ENCODE measurements at places on chromosomes 1 and 21.

GRCh38 chr1:248816042-248816851 lies 9.5 kb downstream of the SH3BP5L start:
- no peak for DNase-seq

- DNase-seq: no peak
Observed at GRCh38 chr21:39454949-39455668, 3.3 kb downstream of the SH3BGR start.

- no peak for DNase-seq
Observed at GRCh38 chr1:7524341-7525337, 246.5 kb upstream of the VAMP3 start.

DNA sequence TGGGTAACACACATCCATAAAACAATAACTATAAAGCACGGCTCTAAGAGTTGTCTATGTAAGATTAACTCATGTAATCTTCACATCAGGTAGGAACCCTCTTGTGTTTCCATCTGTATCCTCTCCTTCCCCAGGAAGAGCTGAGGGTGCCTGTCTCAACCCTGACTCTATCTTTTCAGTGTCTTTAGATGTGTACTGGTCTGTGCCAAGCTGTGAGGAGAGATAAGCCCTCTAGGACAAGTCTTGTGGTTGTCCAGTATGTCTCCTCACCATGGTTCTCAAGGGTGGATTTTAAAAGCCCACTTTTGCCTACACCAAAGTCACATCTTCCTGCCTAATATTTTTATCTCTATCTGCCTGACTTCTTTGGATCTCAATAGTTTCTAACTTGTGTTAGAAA lies 300.1 kb downstream of the KCNT2 start:
- no peak for DNase-seq

GRCh38 chr21:46150491-46151121 lies 4.8 kb downstream of the FTCD start:
- no peak for DNase-seq

DNA sequence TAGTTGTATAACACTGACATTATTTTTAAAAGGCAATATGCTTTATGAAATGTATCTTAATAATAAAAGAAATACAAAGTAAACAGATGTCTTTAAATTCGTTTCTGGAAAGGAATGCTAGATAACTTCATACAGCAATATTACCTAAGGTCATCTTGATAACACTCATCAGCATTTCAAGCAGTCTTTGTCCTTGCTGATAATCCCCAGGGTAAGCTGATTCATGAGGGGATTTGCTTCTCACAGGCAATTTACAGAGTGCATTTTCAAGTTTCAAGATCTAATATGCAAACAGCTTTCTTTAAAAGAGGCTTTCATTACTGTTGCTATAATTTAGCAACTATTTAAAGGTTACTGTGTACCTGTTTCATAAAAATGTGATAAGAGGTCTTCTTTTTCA lies 75.2 kb upstream of the NEK2 start:
- no peak for DNase-seq

- no peak for DNase-seq
Observed at GRCh38 chr1:23792151-23792945, 1.4 kb downstream of the LYPLA2 start.

DNA sequence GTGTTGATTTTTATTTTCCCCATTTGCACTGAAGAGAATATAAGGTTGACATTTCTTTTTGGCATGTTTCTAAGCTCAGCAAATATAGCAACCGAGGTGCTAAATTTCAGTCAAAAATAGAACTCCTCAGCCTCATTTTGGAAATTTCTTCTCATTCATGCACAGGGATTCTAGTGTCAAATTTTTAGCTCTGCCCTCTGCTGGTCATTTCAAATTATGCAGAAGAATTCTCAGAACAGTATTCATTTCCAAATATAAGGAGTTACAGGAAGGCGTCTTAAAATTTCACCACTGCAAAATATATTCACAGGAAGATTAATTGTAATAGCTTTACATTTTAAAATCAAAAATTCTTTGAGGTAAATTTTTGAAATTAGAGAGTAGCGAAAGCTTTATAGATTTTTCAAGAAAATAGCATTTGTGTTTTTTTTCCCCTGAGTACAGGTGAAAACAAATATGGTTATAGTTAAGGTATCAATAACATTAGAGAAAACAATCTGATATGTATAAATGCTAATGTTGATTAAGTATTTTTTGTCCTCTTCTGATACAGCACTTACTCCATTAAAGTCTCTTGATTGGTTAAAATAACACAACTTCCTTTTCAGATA lies 57.9 kb downstream of the FMN2 start:
- no peak for DNase-seq

DNA sequence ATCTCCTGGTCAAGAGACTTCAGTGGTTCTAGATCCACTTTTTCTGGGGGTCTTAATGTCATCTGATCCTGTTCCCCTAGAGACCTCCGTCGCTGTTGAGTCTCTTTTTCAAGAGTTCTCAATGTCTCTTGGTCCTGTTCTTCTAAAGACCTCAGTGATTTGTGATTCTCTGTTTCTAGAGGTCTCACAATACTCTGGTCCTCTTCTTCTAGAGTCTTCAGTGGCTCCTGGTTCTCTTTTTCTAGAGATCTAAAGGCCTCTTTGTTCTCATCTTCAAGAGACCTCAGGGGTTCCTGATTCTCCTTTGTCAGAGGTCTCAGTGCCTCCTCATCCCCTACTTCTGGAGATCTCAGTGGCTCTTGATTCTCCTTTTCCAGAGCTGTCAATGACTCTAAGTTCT lies 5.4 kb downstream of the NES start:
- DNase-seq: no peak

DNA sequence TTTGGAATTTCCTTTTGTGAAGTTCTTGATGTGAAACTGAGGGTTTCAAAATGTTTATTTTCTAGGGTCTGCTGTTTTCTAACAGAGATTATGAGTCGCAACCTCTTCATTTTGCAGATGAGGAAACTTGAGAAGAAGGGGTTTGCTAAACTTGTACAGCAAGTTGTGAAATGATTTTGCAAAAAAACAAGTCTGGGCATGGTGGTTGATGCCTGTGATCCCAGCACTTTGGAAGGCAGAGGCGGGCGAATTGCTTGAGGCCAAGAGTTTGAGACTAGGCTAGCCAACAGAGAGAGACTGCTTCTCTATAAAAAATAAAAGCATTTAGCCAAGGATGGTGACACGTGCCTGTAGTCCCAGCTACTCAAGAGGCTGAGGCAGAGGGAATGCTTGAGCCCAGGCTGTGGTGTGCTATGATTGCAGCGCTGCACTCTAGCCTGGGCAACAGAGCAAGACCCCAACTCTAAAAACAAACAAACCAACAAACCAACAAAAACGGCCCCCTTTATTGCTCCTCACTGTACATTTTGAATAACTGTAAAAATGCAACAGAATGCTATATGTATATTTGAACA lies 9.9 kb downstream of the TRIM67 start:
- no peak for DNase-seq

DNA sequence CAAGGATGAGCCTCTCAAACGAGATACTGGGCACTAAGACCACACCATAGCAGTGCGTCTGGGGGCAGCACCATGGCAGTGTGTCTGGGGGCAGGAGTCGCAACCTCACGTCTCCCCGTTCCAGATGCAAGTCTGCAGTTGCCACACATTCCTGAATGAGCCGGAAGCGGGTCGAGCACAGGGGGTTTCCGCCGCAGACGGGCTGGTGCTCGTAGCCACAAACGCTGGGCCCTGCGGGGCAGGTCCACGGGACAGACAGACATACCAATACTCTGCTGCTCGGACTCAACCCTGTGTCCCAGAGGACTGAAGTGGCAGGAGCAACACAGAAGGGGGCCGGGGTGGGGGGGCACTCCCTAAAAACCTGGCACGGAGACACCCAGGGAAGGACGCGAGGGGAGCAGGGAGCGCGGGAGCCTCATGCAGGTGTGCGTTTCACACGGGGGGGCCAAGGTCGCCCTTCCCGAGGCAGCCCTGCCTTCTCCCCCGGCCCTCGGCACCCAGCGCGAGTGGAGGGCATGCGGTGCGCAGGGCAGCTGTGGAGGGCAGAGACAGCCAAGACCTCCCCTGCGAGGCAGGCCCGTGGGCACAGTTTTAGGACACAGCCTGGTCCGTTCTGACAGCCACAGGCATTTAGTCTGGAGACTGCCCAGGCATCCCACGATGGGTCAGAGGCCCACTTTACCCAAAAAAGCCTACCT lies 24.5 kb downstream of the PTTG1IP start:
- no peak for DNase-seq

GRCh38 chr21:43681650-43682049 lies 22.3 kb downstream of the RRP1B start:
- no peak for DNase-seq

DNA sequence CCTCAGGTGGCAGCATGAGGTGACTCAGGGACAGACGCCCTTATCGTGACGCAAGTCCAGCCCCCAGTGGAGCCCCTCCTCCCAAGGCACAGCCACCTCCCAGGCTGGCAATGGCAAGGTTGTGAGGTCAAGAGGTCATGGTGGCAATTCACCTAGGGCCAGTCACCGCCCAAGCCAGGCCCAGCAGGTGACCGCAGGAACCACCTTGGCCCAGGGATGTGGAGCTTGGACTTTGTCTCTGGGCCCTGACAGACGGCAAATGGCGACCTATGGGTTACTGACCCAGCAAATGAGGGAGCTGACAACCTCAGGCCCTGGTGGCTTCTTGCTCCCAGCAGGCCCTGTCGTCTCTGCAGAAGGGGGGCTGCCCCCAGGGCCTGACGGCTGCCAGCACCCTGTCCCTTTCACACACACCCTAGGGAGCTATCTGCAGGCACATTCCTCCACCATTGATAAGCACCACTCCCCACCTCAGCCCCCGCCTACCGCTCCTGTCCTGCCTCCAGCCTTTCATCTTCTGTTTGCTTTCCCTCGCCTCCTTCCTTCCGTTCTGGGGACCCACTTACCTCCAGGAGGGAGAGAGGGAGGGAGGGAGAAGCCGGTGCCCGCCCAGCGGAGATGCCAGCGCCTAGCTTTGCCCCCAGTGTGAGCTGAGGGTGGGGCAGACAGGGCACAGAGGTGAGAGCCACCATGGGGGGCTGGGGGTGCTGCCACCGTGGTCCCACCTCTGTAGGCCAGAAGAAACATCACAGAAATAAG lies 12.1 kb downstream of the EPHA2 start:
- no peak for DNase-seq

GRCh38 chr1:42176902-42177519 lies 12.5 kb upstream of the GUCA2A start:
- DNase-seq: no peak

DNA sequence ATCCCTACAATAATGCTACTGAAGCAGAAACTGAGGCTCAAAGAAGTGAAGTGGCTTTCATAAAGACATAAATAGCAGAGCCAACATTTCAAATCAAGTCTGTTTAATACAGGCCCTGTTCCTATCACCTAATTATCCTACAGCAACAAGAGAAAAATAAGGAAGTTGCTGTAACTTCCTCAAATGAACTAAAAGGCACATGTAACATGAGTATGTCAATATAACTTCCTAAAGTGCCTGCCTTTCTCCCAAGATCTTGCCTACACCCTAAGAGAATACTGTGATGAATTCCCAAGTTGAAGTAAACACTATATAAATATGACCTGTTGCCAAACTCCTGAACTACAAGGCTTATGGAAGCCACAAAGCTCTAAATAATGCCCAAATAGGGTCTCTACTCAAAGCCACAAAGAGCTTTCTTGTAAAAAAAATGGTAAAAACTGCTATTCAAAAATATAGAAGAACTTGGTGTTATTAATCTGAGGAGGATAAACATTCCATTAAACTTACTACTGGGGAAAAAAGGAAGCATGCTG lies 8.6 kb downstream of the BEND5 start:
- DNase-seq: no peak

- no peak for DNase-seq
Observed at GRCh38 chr1:186985889-186986491, 157.2 kb downstream of the PLA2G4A start.

DNA sequence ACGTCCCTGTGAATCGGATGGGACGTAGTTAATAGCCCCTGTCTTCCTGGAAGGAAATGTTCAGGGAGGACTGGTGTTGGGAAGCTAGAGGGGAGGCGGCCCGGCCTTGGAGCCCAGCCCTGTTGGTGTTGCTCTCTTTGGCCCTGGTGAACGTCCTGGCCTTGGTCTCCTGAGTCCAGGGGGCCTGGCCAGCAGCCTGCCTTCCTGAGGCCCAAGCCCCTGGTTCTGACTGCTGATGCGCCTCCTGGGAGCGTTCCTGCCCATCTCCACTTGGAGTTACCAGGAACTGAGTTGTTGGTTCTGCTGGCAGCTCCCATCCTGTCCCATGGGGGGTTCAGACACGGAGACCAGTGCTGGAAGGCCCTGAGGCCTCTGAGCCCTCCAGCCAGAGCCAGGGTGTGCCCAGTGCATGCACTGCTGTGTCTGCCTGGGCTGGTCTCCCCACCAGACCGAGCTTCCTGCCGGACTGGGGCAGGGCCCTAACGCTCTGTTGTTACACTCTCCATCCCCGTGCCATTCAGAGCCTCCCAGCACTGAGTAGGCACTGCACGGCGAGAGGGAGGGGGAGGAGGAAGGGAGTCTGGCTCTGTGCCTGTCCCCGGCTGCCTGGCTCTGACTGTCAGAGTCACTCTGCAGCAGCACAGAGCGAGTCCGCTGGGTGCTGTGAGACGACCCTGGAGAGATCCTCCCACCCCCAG lies 382.5 kb upstream of the VAMP3 start:
- DNase-seq: no peak

- DNase-seq: no peak
Observed at GRCh38 chr1:154521695-154522094, 19.5 kb upstream of the SHE start.

GRCh38 chr21:16587141-16587581 lies 857.4 kb downstream of the USP25 start:
- no peak for DNase-seq

GRCh38 chr1:232980355-232980978 lies 30.1 kb downstream of the NTPCR start:
- no peak for DNase-seq

DNA sequence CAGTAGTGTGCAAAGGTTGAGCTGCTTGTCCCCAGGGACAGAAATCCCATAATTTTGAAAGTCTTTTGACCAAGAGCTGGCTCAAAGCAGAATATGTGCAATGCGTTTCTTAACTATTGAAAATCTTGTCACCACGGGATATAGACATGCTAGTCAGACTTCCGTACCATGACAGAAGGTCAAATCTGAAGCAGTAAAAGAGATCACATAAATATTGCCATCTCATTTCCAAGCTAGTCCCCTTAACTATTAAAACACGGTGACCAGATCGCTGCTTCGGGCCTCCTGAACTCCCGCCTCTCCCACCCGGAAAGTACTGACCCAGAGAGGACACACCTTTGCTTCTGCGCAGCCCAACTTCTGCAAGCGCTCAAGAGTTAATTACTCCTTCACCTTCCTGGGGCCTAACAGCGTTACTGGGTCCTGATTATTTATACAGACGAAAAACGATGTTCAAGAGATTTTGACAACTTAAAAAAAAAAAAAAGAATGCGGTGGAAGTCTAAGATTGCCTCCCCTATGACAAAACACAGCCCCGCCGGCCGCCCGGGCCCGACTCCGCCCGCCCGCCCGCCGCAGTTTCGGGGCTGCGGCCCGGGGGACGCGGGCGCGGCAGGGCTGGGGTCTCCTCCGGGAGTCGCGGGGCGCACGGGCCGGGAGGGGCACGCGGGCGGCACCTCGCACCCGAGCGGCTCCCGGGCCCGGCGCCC lies 692 bp downstream of the SORT1 start:
- no peak for DNase-seq

- DNase-seq: no peak
Observed at GRCh38 chr1:51565009-51565408, 45.9 kb upstream of the EPS15 start.

- DNase-seq: no peak
Observed at GRCh38 chr1:4612991-4613390, 41.4 kb upstream of the AJAP1 start.

GRCh38 chr1:21927533-21928237 lies 9.4 kb downstream of the HSPG2 start:
- no peak for DNase-seq

- DNase-seq: no peak
Observed at GRCh38 chr1:10736634-10737586, 59.5 kb downstream of the CASZ1 start.

All from AG09319 (cell line).